Activated T-cell treated with anti-CD3 and anti-CD28 coated beads for 24 hours (primary cell): ENCODE measurements at places on chromosomes 6 and 20.
A peak's percentile ranks its signal among the peaks of the same experiment; 100 is the strongest.

DNA sequence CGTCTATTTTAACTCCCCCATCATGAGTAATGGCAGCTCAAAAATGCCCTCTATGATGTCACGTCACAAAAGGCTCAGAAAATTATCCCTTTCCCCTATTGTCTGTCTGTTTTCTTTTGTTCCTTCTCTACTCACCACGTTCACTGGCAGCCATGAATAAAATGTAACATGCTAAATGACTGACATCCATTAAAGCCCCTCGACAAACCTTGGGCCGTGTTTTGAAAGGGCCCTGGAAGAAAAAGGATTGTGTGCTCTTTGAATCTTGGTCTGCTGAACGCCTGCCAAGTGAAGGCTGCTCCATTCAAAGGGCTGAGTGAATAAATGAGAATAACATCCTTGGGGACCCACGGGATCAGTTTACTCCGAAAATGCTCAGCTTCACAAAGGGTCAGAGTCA lies 118.7 kb downstream of the RPS12 start:
- DNase-seq, result no peak

- DNase-seq, result no peak
These were observed 311.1 kb upstream of the JAG1 start for GRCh38 chr20:10984913-10985312.

GRCh38 chr6:105452924-105453756 lies 50.3 kb upstream of the PREP start:
- peak; percentile 14 for DNase-seq

DNA sequence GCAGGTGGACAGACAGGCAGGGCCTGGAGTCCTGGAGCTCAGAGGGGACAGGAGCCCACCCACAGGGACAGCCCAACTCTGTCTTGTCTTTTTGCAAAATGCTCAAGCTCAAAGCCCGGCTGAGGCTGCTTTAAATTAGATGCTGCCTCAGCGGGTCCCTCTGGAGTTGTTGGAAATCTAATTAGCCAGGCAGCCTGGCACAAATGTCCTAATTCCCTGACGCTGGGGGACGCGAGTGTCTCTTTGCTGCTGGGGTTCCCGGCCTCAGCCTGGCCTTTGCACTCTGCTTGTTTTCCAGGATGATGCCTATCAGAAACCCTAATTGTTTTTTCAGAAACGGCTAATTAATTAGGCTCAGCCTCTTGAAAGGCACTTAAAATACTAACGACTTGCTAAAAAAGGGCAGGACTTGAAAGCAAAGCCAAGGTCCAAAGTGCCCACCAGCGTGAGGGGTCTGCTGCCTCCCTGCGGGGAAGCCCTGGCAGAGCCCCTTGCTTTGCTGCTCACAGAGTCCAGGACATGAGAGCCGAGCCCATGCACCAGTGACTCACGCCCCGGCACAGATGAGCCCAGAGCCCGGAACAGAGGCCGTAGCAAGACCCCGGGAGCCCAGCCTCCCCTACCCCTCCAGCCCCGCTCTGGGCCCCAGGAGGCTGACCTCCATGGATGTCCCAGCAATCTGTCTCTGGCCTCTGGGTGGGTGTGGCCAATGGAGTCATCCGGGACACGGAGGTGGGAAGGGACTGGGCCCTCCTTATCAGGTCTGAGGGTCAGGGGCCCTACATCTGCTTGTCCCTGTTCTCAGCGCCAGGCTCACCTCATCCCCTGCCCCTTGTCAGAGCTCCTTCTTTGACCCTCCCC lies 46.0 kb upstream of the BHLHE23 start:
- no peak for DNase-seq

DNA sequence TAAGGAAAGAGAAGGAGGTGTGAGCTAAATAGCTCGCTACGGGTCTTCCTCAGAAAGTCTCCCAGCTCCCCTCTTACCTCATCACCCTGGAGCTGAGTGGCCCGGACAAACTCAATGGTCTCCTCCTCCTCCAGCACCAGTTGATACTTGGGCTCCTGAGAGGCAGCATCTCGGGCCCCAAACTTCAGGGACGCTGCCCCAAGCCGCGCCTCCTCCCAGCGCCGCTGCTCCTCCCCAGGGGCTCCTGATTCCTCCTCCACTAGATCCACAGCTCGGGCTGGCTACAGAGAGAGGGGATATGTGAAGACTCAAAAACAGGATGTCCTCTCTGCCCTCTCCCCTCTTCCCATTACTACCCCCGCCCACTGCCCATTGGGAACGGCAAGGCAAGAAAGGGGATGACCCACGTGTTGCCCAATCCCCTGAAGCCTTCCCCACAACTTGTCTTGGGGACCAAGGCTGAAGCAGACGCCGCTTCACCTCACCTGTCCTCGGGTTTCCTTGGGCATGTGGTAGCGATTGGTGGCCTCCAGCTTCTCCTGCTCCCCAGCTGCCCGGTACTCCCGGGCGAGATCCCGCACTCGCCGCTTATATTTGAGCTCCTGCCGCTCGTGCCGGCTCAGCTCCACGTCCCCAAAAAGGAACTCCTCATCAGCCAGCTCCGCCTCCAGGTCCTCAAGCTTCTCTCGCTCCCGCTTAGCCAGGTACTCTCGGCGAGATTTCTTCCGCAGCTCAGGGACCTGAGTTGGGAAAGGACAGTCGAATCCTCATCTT lies 7.6 kb downstream of the DHX16 start:
- no peak for DNase-seq

DNA sequence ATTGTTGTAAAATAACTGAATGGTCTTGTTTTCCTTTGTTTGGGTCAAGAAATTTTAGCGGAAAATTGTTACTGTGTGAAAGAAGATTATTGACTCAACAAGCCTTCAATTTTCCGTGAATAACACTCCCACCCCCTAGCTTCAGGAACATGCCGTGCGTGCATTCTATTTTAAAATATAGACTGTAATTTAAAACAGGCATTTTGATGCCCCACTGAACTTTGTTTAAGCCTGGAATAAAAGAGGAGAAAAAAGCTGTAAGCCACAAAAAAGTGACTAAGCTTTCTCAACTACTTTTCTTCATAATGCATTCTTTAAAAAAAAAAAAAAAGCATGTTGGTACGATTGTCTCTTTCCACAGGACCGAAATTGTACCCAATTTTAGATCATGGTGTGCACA lies 166.0 kb downstream of the ARID1B start:
- no peak for DNase-seq

DNA sequence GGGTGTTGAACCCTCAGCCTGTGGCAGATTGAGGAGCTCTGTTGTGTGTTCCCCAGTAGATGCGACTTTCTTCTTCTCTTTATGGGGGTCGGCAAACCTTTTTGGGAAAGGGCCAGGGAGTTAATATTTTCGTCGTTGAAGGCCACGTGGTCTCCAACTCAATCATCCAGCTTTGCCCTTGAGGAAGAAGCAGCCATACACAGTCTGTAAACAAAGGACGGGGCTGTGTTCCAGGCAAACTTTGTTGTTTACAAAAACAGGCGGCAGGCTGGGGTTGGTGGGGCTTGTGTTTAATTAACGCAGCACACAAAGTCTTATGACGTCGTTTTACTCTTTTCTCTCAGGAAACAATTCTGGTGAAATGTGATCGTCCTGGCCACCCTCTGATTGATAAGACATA lies 20.2 kb downstream of the KIF25 start:
- DNase-seq, result no peak

DNA sequence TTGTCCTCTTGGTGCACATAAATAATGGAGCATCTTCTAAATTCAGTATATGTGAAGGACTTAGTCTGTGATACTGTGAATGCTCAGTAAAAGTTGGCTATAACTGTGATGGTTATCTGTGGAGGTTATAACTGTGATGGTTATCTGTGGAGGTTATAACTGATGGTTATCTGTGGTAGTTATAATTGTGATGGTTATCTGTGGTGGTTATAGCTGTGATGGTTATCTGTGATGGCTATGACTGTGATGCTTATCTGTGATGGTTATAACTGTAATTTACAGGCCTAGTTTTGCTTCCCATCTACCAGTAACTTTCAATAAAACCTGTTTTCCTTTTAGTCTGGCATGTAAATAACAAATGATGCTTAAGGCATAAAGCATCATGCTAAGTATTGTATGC lies 16.5 kb downstream of the PTK7 start:
- DNase-seq, result no peak

DNA sequence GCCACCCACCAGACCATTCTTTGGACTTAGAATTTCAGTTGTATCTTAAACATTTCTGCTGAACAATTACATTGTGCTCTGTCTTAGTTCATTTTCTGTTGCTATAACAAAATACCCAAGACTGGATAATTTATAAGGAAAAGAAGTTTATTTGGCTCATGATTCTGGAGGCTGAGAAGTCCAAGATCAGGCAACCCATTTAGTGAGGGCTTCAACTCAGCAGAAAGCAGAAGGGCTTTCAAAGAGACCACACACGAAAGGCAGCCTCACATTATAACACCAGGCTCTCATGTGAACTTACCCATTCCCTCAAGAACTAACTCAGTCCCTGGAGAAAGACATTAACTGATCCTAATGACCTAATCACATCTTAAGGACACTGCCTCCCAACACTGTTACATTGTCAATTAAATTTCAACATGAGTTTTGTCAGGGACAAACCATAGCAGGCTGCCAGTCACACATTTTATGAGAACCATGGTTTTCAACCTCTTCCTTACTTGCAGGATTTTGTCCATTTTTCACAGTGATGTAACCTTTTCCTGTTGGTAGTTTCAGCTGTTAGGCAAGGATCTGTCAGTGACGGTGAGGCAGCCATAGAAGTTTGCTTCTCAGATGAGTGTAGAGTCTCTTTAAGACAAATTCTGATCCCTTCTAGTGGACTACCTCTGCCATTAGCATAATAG lies 399.6 kb upstream of the SOX4 start:
- no peak for DNase-seq

GRCh38 chr6:27451660-27452390 lies 21.1 kb downstream of the ZNF184 start:
- DNase-seq, result no peak

- no peak for DNase-seq
These were observed 305.3 kb downstream of the CD83 start for GRCh38 chr6:14422917-14423316.

GRCh38 chr6:10425975-10426780 lies 11.3 kb upstream of the TFAP2A start:
- DNase-seq, result no peak

- DNase-seq, result no peak
These were observed 68.1 kb upstream of the SNRPB2 start for GRCh38 chr20:16661756-16662155.

DNA sequence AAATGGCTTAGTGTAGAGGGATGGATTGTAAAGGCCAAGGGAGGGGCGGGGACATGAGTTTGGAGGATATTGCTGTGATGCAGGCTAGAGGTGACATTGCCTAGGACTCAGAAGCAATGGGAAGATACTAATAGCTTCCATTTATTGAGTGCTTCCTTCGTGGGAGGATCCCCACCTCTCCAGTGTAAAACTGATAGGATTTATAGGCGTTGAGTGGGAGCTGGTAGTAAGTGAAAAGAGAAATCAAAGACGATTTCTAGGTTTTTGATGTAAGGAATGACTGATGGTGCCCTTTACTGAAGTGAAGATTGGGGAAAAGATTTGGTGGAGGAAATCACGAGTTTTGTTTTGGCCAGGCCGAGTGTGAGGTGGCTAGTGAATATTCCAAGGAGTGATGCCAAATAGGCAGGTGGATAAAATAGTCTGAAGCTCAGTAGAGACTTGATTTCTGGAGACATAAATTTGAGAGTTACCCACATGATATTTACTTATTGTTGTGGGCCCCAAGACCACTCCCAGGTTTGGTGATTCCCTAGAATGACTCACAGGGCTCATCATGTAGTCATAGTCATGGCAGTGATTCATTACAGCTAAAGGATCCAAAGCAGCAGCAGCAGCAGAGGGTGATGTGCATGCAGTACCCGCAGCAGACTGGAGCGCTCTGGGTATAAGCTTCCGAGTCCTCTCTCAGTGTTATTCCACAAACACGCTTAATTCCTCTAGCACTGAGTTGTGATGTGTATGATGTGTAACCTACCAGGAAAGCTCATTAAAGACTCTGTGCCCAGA lies 10.2 kb downstream of the RPRD1B start:
- DNase-seq, result no peak

- DNase-seq, result no peak
These were observed at the start of gene EYA4 for GRCh38 chr6:133241086-133241900. Gene EYA4, plus strand, starts transcription at chr6:133241357. Its CDS starts 33,424 bp downstream, at chr6:133274781.

DNA sequence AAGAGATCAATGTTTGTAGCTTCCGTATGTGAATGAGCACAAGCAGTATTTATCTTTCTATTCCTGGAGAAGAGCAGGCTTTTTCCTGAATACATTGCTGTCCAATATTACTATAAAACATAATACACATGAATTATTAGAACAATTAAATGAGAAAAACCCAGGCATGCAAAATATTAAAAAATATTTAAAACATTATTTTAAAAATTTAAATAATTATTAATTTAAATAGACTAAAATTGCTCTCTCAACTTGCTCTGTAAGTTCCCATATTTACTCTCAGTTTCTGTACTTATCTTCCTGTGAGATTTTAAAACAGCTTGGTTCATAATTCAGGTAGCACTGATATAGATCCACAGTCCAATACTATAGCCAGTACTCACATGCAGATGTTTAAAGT lies 97.0 kb downstream of the PLCB1 start:
- no peak for DNase-seq

- no peak for DNase-seq
These were observed 112.9 kb downstream of the BACH2 start for GRCh38 chr6:90183587-90184333.

- no peak for DNase-seq
These were observed 811 bp upstream of the RSPO4 start for GRCh38 chr20:1002682-1003561.

DNA sequence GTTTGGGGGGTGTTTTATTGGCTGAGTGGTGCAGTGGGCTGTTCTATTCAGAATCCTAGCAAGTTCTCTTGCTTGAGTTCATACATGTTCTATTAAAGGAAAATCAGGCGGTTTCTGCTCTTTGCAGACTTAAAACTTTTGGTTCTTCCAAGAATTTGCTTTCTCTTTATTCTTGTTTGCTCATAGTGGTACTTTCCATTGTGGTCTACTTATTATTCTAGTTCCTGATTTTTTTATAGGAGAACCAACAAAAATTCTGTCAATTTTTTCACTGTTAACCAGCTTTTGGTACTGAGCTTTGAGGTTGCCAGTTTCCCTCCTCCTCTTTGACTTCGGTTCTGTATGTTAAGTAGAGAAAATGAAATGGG lies 6.7 kb downstream of the AFDN start:
- no peak for DNase-seq

- DNase-seq, result no peak
These were observed 163.1 kb upstream of the THEMIS start for GRCh38 chr6:128063850-128064539.

DNA sequence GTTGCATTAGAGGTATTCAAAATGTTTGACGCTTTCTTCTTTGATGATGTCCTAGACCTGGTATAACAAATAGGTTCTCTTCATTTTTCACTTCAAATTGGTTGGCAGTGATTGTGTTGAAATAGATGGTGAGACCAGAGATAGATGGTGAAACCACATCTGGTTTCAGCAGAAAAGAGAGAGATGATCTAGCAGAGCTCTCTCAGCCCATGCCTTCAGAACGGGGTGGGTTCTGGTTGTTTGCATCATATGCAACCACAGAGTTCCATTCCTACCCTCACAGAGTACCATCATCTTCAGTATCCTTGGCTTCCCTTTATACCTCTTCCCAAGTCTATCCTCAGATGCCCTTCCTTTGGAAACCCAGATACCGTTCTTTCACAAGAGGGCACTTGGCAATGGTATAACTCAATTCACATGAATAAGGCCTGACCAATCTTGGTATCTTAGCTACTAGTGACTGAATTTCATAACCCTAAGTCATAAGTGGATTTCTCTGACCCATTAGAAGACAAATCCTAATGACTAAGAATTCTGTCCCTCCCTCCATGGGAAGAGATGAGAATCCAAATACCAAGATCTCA lies 93.7 kb downstream of the UBE3D start:
- DNase-seq, result no peak

GRCh38 chr6:31575952-31576685 lies 754 bp downstream of the TNF start:
- no peak for DNase-seq
